ENCODE measurements at places on chromosomes 2 and 18.

GRCh38 chr2:49248506-49248905 lies 94.2 kb upstream of the FSHR start:
- DNase-seq, result peak; percentile 87

DNA sequence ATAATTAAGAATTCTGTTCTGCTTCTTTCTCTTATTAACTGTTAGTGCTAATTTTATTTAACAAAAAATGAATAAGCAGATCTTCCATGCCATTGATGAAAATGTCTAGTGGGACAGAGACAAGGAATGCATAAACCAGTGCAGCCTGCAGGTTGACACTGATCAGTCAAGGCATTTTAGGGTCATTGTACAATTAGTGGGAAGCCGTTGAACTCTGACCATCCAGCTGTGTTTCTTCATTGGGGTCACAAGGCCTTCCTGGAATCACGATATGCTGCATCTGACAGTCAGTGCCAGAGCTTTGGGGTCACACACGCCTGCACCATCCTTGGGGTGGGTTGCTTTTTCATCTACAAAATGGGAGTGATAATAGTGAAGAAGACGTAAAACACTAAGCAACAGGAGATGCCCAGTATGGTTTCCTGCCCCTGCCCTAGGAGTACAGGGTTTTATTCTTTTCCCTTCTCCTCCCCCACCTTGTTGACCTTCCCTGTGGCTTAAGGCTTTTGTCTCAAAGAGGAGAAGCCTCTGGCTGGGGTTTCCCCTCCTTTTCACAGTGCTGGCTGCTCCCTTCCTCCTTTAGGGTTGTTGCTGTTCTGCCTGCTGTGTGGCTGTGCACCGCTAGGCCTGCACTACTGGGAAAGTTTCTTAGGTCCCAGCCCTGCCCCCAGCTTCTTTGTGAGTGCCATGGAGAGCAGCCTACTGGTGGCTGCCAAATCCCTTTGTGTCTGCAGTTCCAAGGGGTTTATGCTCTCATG lies 245.6 kb downstream of the TPGS2 start:
- no peak for DNase-seq

GRCh38 chr2:195049372-195050031 lies 607.5 kb upstream of the SLC39A10 start:
- no peak for DNase-seq

- no peak for DNase-seq
These were observed 7.5 kb downstream of the SUCLG1 start for GRCh38 chr2:84451579-84451978.

DNA sequence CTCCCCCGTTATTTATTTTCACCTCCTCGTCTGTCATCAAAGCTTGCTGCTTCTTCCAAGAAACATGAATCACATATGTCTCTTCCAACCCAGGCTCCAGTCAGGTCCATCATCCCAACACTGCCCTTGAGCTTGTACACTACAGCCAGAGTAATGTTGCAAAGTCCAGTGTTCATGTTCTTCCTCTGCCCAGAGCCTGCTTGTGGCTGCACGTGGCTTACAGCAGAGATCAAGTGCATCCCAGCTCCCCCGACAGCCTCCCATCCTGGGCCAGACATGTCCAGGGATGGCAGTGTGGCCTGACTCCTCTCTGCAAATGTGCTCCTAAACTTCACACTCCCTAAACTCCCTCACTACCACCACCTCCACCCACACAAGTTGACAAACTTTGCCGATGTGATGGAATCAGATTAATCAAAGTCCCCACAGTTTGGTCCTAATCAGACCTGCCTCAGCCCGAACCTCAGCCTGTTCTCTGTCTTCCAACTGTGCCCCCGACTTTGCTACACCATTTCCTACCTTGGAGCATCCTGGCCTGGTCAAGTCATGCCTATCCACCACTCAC lies 54.2 kb upstream of the MAPRE3 start:
- DNase-seq, result no peak

GRCh38 chr18:79944126-79944731 lies 7.2 kb downstream of the SLC66A2 start:
- no peak for DNase-seq

DNA sequence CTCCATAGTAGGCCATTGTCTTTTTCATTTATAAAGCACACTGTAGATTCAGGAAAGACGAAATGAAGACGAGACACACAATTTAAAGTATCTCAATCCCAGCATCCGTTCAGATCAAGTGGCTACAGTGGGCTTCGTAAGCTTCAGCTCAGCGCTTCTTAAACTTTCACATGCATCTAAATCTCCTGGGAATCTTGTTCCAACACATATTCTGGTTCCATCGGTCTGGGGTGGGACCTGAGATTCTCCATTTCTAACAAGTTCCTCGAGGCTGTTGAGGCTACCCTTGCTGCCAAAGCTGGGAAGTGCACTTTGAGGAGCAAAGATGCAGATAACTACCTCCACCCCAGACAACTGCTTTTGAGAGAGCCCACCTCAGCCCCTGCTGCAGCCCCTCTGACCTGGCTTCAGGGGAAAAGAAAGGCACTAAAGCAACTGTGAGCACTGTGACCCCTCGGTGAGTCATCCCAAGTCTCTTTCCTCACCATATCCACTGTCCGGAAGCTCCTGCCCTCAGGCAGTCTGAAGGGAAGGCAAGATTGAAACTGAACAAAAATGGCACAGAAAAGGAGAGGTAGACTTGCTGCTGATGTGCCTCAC lies 201.1 kb upstream of the FBXO11 start:
- no peak for DNase-seq

GRCh38 chr2:34705551-34706247 lies 1106.6 kb upstream of the FAM98A start:
- no peak for DNase-seq
